Activated CD8-positive, alpha-beta memory T cell treated with anti-CD3 and anti-CD28 coated beads, Interleukin-2, amount 10 ng/mL, durations not matched to agents 7 days and 5 days (primary cell): ENCODE measurements at places on chromosomes 5 and 9.

DNA sequence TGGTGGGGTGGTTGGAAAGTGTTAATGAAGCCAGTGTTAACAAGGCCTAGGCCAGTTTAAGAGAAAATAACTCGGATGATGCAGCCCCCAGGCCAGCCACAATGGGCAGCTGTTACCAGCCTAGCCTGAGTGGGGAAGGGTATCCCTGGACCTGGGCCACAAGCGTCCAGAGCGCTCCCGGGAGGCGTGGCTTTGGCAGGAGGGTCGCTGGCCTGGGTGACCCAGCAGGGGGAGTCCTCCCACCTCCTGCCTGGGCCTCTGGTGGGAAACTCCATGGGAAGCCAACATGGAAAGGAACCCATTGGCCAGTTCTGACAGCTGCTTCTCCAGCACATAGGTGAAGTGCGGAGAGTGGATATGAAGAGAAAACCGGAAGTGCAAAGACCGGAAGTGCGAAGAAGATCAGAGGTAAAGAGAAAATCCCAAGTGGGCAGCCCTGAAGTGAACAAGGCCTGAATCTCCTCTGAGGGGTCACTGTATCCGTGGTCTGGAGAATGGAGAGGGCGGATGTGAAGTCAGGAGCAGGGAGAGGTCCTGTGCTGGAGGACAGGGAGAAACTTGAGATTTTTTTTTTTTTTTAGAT is 79.0 kb downstream of the ADCY2 start:
- H3K27me3 ChIP-seq = no peaks in the 10 kb centered on the region
- no peak overlapping the region for H3K4me3 ChIP-seq
- H3K36me3 ChIP-seq = no peaks in the 10 kb centered on the region
- no peak for DNase-seq

DNA sequence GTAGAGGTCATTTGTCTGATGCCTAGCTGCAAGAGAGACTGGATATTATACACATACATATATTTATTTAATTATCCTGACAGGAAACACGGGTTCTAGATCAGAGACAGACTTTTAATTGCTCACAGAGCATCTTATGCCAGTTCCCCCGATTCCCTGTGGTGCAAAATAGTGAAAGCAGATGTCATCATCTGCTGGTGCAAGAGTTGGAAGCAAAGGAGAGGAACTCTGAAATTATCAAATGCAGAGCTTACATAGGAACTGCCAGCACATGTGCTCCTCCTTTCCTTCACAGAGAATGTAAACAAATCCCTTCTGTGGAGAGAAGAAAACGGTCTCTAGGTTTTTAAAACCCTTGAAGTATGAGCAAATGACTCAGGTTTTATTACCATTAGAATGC is 69.3 kb downstream of the DTWD2 start:
- no peaks in the 10 kb centered on the region for H3K27me3 ChIP-seq
- DNase-seq = no peak
- H3K4me3 ChIP-seq = no peak overlapping the region
- no peaks in the 10 kb centered on the region for H3K36me3 ChIP-seq

DNA sequence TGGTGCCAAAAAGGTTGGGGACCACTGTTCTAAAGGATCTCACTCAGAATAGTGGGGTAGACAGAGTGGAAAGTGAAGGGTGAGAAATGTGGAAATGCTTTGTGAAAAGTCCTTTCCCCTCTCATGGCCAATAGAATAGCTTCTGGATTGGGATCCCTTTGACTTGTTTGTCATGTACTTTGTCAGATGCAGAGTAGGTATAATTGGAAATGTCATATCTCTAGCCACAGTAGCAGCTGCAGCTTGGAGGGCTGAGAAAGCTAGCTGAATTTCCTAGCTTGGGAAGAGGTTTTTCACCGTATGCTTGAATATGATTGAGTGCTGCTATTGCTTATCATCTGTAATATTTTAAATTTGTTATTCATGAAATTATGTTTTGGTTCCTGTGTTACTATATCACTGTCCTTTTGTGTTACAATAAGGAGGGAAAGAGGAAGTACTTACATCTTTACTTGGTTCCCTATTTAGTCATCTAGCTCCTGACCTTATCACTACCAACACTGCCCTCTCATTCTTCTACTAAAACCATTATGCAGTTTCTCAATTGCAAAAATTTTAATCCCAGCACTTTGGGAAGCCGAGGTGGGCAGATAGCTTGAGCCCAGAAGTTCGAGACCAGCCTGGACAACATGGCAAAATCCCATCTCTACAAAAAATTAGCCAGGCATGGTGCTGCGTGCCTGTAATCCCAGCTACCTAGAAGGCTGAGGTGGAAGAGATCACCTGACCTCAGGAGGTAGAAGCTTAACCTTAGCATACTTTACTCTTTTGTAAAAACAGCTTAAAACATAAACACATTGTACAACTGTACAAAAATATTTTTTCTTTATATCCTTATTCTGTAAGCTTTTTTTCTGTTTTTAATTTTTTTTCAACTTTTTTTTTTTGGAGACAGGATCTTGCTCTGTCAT is 12.4 kb downstream of the SLC30A5 start:
- no peak overlapping the region for H3K4me3 ChIP-seq
- H3K27me3 ChIP-seq = no peaks in the 10 kb centered on the region
- H3K36me3 ChIP-seq = peaks cover 45% of the 10 kb centered on the region
- no peak overlapping the region for H3K27ac ChIP-seq
- no peak for DNase-seq
- H3K4me1 ChIP-seq = peaks cover 3% of the 10 kb centered on the region

- peaks cover 76% of the 10 kb centered on the region for H3K27me3 ChIP-seq
- H3K4me1 ChIP-seq = peaks cover 2% of the 10 kb centered on the region
- H3K4me3 ChIP-seq = no peak overlapping the region
- H3K27ac ChIP-seq = no peak overlapping the region
Observed at GRCh38 chr5:174720612-174721529, 3.5 kb upstream of the MSX2 start.

- no peak overlapping the region for H3K27ac ChIP-seq
- DNase-seq = no peak
- no peak overlapping the region for H3K4me3 ChIP-seq
- no peaks in the 10 kb centered on the region for H3K27me3 ChIP-seq
Observed at GRCh38 chr5:123805300-123805699, 293.3 kb downstream of the CSNK1G3 start.

DNA sequence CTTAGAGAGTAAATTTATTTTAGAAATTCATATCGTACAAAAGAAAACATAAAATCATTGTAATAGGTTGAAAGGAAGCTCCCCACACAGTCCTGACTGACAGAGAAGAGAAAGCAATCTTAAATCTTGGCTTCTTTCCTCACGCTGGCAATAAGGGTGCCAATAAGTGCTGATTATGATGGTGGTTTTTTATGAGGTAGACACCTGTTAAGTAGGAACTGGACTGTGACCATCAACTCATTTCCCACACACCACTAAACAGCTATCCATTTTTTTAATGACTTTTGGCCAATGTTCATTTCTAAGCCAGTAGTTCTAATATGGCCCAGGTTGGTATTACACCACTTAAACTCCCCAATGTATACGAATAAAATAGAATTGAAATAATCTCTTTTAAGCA is 893.5 kb upstream of the NUDT12 start:
- no peaks in the 10 kb centered on the region for H3K27me3 ChIP-seq
- no peaks in the 10 kb centered on the region for H3K4me1 ChIP-seq
- DNase-seq = no peak
- H3K36me3 ChIP-seq = no peaks in the 10 kb centered on the region
- H3K4me3 ChIP-seq = no peak overlapping the region

- no peaks in the 10 kb centered on the region for H3K36me3 ChIP-seq
- H3K4me1 ChIP-seq = peaks cover 5% of the 10 kb centered on the region
- no peak for DNase-seq
- no peak overlapping the region for H3K27ac ChIP-seq
- H3K4me3 ChIP-seq = no peak overlapping the region
Observed at GRCh38 chr5:83564069-83564749, 92.7 kb downstream of the VCAN start.

DNA sequence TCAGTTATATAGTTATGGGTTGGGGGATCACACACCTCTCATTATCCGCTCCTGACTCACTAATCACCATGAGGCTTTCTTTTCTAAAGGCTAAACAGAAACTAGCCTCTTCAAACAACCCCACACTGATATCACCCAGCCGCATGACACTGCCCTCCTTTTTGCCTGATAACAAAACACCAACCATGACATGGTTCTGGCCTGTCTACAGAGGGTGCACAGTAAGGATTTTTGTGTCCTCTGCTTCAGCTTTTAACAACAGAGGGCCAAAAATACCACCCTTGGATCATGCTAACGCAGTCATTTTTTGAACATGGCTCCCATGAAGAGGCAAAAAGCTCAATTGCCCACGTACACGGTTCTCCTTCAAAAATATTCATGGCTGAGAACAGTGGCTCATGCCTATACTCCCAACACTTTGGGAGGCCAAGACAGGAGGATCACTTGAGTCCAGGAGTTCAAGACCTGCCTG is 4.0 kb downstream of the CMBL start:
- H3K27ac ChIP-seq = no peak overlapping the region
- no peak overlapping the region for H3K4me3 ChIP-seq
- peaks cover 10% of the 10 kb centered on the region for H3K4me1 ChIP-seq
- no peak for DNase-seq
- H3K27me3 ChIP-seq = peaks cover 39% of the 10 kb centered on the region

DNA sequence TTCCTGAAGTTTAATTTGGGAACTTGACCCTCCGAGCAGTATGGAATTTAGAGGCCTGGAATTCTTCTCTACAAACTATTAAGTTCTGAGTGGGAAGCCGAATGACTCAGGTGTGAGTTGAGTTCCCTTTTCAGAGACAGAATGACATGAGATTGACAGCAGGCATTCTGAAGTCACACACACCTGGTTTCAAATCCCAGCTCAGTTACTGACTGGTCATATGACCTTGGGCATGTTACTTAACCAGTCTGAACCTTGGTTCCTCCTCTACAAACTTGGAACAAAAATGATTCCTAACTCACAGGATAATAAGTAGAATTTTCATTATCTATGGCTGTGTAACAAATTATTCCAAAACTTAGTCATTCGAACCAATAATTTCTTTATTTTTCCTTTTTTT is 45.5 kb upstream of the GPBP1 start:
- no peaks in the 10 kb centered on the region for H3K36me3 ChIP-seq
- no peak overlapping the region for H3K4me3 ChIP-seq
- H3K4me1 ChIP-seq = no peaks in the 10 kb centered on the region
- no peak overlapping the region for H3K27ac ChIP-seq
- DNase-seq = no peak

DNA sequence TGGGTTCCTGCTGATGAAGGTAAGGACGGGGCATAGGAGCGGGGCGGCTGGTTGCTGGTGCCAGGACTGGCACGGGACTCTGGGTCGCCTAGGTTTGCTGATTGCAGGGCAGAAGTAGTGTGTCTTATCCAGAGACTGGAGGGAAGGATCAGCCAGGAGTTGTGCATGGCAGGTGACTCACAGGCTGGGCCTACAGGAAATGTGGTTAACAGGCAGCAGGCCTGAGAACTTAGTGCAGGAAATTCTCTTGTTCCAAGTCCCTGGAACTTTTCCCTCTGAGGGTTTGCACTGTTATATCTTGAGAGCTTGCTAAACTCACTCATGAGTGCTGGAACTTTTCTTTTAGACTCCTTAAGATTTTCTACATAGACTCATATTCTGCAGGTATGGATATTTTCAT is 95.1 kb downstream of the ANXA2R start:
- H3K4me3 ChIP-seq = no peak overlapping the region
- H3K27me3 ChIP-seq = peaks cover 1% of the 10 kb centered on the region
- H3K27ac ChIP-seq = no peak overlapping the region
- no peak for DNase-seq
- peaks cover 11% of the 10 kb centered on the region for H3K4me1 ChIP-seq
- no peaks in the 10 kb centered on the region for H3K36me3 ChIP-seq

DNA sequence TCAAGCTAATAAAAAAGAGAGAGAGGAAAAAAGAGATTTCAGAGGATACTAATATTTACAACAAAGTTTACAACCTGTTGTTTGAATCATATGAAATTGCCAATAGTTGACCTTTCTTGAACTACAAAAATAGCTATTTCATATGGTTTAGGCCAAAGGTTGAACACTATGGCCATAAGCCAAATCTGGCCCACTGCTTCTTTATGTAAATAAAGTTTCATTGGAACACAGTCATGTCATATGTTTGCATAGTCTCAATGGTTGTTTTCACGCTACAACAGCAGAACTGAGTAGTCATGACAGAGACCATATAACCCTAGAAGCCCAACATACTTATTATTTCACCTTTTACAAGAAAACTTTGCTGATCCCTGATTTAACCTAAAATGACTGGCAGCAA is 20.9 kb downstream of the SEMA5A start:
- H3K4me3 ChIP-seq = no peak overlapping the region
- no peak for DNase-seq
- no peaks in the 10 kb centered on the region for H3K4me1 ChIP-seq
- no peak overlapping the region for H3K27ac ChIP-seq
- H3K27me3 ChIP-seq = no peaks in the 10 kb centered on the region

- DNase-seq = no peak
- no peak overlapping the region for H3K4me3 ChIP-seq
- H3K27ac ChIP-seq = no peak overlapping the region
- no peaks in the 10 kb centered on the region for H3K4me1 ChIP-seq
- no peaks in the 10 kb centered on the region for H3K36me3 ChIP-seq
Observed at GRCh38 chr5:126009566-126009965, 413.6 kb upstream of the GRAMD2B start.

DNA sequence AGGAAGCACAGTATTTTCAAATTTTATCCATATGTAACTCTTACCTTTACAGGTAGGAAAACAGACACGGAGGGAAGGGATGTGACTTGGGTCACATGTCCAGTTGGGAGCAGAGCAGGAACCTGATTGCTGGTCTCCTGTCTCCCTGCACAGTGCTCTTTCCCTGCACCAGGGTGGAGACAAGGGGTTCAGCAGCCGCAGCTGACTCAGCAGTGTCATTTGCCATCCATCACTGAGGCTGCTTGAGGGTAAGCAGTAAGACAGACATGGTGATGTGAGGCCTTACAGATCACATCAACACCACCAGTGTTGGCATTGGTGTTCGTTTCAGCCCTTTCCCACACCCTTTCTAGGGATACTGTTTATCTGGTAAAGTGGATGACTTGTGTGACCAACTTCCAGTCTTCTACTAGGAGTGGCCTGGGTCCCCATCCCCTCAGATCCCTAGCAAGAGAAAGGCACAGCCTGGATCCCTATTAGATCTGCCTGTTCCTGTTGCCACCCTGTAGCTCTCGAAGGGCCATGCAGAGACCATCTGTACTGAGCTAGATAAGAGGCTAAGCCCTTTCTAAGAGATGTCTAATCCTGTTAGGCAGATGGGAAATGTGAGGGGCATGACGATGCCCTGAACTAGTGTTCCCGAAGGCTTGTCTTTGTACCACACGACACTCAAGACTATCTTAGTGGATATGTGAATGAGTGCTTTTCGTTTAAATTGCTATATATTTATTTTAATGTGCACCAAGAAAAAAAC is 29.1 kb downstream of the FRMPD1 start:
- no peak overlapping the region for H3K27ac ChIP-seq
- DNase-seq = no peak
- H3K4me3 ChIP-seq = no peak overlapping the region
- H3K36me3 ChIP-seq = no peaks in the 10 kb centered on the region

- peak overlapping the region; percentile 60 for H3K4me3 ChIP-seq
- DNase-seq = no peak
Observed at GRCh38 chr9:37575511-37575914, 667 bp downstream of the FBXO10 start.
